ENCODE measurements at places on chromosomes 7 and 10.

DNA sequence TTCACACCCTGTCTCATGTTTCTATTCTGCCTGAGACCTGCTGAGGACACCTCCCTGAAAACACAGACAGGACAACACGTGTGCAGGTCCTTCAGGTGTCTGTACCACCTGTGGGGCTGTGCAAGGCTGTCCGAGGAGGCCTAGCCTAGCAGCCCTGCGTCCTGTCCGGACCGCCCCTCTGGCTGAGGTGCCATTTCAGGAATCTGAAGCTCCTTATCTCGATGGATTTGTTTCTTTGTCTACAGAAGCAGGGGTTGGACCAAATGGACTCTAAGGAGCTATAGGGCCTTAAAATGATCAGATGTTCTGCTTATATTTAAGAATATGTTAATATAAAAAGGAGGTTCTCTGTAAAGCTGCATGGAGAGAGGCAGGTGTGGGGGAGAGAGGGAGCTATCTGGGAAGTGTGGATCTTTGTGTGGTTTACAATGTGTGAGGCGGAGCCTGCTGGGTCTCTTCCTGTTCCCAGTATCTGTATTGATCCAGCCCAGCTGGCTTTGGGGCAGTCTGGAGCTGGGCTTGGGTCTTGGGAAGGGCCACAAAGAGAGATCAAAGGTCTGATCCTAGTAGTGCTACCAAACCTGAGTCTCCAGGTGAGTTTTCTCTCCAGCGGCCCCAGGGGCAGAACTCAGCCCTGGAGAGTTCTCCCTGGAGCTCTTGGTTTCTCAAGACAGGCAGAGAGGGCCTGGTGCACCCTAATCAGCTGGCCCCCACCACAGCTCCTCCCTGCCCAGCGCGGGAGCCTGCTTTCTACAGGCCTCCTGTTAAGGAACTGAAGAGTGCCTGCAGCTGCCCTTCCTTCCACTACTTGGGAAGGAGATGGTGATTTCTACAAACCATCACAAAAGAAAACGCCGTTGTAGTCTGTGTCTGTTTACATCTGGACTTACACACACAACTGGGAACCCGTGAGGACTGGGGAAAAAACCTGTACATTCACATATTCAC, 3.4 kb upstream of the MNX1 start:
- no peak for DNase-seq

DNA sequence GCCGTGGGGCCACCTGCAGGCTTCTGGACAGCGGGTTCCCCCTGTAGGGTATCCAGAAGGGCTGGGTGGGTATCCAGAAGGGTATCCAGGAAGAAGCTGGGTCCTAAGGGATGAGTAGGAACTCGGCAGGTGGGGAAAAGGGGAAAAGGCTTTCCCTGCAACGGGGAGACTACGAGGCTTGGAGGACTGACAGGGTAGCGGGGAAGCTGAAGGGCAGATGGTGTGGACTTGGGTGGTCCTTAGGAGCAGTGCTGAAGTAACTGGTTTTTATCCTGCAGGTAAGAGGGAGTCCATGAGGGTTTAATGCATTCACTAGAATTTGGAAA, 525 bp downstream of the UBE2D4 start:
- DNase-seq = no peak

GRCh38 chr10:131746785-131747184, 154.0 kb upstream of the PPP2R2D start:
- no peak for DNase-seq

DNA sequence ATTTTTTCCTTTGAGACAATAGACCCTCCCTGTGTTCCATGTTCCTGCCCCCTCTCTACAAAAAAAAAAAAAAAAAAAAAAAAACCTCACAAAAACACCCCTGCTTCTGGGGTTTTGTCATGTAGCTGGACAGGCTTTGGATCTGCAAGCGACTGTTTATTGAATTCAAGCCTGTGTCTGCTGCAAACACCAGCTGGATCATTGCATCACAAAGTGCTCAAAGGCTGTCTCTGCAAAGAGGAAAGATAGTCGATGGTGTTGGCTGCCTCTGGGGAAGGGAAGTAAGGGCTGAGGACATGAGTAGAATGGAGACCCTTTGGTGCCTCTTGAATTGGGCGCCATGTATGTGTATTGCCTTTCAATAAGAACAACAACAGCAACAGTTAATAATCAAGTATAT, 471.2 kb downstream of the PLXNA4 start:
- no peak for DNase-seq

GRCh38 chr7:28176645-28177044, 4.0 kb downstream of the JAZF1 start:
- DNase-seq = no peak

GRCh38 chr10:116836083-116836482, 13.2 kb upstream of the ENO4 start:
- DNase-seq = no peak

- no peak for DNase-seq
These were observed 448.9 kb upstream of the FOXK1 start for GRCh38 chr7:4233146-4233545.

GRCh38 chr7:27158436-27159265, 2.2 kb upstream of the HOXA7 start:
- no peak for DNase-seq

GRCh38 chr7:5559576-5560240, 136.1 kb upstream of the TNRC18 start:
- DNase-seq = no peak

- no peak for DNase-seq
These were observed 76.8 kb downstream of the MKI67 start for GRCh38 chr10:128049226-128050120.

DNA sequence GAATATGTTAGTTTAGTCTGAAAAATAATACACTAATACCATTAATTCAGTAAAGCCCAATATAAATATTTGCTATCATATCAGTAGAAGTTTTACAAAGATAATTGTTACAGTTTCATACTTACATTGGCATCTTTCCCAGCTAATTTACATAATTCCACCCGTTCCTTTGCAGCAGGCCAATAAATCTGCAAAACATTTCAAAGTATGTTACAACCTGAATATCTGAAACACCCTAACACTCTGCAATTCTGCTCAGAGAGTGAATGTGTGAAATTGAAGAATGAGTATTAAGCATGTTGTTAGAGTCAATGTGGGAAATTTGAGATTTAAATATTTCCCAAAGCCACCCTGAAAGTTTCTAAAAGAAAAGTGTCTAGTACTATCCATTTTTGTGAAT, 105.5 kb downstream of the SEMA3D start:
- DNase-seq = no peak

- no peak for DNase-seq
These were observed 382.0 kb upstream of the STEAP1 start for GRCh38 chr7:89772276-89772675.

GRCh38 chr7:89837515-89837914, 316.8 kb upstream of the STEAP1 start:
- DNase-seq = no peak

GRCh38 chr10:6535156-6535764, 44.8 kb downstream of the PRKCQ start:
- DNase-seq = no peak

- DNase-seq = no peak
These were observed 13.7 kb upstream of the SEMA3C start for GRCh38 chr7:80932536-80932935.

- DNase-seq = no peak
These were observed 52.4 kb downstream of the SORBS1 start for GRCh38 chr10:95508730-95509129.

GRCh38 chr10:6045314-6045848, 16.8 kb downstream of the IL2RA start:
- no peak for DNase-seq

- DNase-seq = no peak
These were observed 161.6 kb downstream of the NRCAM start for GRCh38 chr7:108294595-108294994.

- DNase-seq = no peak
These were observed 101.7 kb downstream of the ZNF438 start for GRCh38 chr10:30929901-30930520.

DNA sequence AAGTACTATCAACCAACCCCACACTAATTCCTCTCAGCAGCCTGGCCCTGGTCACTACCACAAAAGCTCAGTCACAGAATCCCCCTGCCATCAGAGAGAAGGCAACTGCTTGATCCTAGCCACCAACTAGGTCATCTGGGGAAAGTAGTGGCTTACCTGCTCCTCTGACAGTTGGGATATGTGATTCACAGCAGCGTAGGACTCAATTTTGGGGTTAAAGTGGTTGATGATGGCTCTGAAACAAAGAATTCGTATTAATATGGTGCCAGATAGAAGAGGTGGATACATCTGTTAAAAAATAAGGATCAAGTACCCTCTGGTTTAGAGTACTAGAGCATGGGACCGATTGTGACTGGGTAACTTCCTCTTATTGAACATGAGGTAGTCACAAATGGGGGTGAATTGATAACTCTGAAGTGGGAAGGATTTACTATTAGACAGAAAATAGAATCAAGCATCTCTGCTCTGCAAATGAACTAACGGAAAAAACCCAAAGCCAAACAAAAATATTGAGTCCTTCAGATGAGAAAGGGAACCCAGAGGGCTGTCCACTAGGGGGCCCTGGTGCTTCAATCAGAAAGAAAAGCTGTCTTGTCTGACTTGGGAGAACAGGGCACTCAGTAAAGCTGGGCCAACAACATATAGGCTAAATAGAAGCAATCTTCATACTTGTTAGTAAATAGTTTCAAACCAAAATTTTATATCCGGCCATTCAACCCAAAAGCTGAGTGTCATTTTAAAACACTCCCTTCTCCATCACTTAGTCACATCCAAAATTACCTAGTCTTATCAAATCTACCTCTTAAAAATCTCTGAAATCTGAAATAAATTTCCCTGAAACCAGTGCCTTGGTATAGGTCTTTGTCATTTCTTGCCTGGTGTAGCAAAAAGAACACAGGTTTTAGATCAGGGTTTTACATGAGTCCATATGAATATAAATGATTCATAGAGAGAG, 45.9 kb upstream of the KCNIP2 start:
- peak; percentile 69 for DNase-seq

DNA sequence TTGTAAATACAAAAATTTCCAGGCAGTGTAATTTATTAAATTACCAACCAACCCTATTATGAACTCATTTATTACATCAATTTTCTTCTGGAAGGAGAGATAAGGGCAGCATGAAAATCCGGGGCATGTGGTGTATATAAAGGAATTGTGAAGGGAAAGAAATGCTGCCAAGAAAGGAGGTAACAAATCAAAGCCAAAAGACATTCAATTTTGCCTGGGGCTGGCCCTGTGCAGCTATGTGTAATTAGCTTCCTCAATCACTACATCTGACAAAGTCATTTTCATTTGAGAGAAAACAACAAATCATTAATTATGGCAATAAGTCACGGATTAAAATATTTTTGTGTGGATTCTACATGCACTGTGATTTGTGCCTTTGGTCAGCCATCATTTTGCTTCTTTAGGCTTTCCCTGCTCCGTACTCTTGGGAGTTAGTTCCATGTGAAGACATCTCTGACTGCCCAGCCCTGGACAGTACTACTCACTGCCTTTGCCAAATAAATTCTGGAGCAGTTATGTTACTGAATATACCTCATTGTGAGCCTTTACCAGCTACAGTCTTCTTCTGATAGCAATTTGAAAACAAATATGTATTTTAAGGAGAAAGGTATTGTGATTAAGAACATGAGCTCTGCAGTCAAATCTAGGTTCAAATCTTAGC, 191.7 kb downstream of the RELN start:
- DNase-seq = no peak

- no peak for DNase-seq
These were observed 31.5 kb downstream of the ACTA2 start for GRCh38 chr10:88920986-88921593.

GRCh38 chr10:73433538-73433867, at the start of gene MSS51:
TSS of gene MSS51 (minus strand) at chr10:73433561. CDS start at chr10:73428284, 5,277 bp downstream.
- no peak for DNase-seq

DNA sequence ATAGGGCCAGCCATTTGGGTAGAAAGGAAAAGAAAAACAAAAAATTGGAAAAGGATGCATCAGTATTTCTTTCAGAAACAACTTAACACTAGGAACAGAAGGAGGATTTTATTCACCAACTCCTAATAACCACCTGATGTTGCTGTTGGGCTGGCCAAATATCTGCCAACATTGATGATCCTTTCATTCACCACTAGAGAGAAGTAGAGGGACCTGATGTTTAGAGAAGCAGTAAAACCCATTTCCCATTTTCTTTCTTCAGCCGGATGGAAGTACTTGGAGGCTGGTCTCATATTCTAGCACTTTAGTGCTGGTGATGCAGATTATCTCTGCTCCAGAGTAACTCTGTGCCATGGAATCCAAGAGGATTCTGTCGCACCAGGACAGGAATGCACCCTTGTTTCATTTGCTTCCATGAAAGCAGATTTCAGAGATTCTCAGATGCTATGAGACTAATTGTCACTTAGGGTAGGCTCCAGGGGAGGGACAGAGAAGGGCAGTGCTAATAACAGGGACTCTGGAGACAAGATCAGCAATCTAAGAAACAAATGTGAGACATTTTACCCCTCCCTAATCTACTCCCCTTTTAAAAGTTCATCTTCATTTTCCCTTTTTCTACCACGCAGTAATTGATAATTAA, 3.1 kb downstream of the KLLN start:
- DNase-seq = peak; percentile 74

GRCh38 chr7:151560243-151560642, 40.5 kb upstream of the RHEB start:
- DNase-seq = no peak

- DNase-seq = no peak
These were observed 158.0 kb upstream of the AHR start for GRCh38 chr7:17140406-17140805.

GRCh38 chr7:91789558-91789957, 90.9 kb downstream of the MTERF1 start:
- no peak for DNase-seq

DNA sequence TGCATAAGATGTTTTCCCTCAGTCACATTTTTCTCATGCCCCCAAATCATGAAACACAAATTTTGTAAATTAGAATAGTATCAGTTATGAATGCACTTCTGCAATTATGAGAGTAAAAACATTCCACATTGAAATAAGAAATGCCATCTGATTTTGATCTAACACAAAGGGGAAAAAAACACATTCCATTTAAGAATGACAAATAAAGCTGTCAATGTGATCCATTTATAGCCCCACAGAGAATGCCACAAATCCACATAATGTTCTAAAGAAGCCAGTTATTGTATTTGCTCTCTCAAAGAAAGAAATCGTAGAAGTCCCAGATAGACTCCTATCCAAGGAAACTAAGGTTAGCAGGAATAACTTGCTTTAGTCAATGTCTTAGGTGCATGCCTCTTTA, 48.7 kb upstream of the RHOBTB1 start:
- no peak for DNase-seq

DNA sequence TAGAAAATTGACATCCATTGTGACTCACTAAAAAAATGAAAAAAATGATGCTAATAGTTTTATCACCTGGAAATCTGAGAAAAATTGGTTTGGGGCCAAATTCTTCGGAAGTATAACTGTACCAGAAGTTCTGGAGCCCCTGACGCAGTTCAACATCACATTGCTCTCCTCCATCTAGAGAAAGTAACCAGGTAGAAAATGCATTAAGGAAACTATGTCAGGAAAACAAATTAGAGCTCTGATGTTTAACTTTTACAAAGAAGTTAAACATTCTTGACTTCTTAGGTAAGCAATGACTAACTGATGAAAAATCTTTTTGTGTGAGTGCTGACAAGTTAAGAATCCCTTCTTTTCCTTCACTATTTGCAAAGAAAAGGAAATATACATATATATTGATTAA, 61.1 kb upstream of the TMEM196 start:
- DNase-seq = no peak

All from CD4-positive, alpha-beta T cell treated with Interleukin-10 for 1 hour (primary cell).